Aorta (tissue), 5 donors: ENCODE measurements at places on chromosomes 1 and 21. TPM values are rescaled to one million over a fixed set of nuclear protein-coding genes. Genes with fewer than 3 reads are reported as not detected.

IL12RB2 gene
- 5.3 TPM for total RNA-seq

ANKRD34A gene
- total RNA-seq, result 1.4 TPM

DNA sequence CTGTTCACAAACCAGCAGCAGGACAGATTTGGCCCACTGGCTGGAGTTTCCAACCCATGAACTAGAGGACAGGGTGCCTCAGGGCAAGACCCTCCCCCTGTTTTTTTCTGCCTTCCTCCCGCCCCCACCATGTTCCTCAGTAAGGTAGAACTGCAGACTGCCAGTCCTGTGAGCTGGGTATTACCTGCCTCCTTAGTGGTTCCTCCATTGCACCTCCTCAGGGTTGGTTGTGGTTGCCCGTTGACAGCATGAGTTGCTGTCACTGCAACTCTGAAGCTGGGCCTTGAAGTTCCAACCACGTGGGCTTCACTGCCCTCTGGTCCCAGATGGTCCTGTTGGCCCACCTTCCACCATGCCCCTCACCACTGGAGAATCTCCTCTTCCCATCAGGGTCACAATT lies 28.8 kb downstream of the TENT5C start:
- no peak for DNase-seq

DNA sequence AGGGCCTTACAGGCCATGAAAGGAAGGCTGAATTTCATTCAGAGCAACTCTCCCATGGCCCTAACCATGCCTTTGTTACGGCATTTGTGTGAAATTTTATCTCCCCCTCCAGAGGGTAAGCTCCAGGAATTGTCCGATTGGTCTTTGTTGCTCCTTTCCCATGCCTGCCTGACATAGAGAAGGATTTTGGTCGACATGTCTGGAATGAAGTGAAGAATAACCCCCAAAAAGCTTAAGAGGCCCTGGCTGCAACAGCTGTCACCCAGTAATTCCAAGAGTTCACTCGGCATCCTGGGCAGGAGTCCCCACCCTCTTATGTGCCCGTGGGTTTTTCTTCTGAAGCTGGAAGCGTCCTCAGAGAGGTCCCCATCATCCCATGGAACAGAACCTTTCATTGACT lies 20.6 kb downstream of the CDA start:
- no peak for DNase-seq

DNA sequence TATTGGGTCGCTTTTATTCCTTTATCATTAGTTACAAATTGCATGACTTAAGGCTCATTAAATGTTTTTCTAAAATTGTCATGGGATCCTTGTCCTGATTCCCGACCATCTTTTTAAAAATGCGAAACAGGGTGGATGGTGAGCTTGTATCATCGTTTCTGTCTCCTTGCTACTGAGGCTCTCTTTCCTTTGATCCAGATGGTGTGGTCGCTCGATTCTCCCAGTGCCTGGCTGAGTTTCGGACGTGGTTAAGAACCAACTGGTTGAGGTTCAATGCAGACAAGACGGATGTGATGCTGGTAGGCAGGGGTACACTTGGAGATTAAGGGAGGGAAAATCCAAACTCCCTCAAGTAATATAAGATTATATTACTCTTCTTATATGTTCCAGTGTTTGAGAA lies 1.2 kb downstream of the MIER1 start:
- no peak for DNase-seq

DNA sequence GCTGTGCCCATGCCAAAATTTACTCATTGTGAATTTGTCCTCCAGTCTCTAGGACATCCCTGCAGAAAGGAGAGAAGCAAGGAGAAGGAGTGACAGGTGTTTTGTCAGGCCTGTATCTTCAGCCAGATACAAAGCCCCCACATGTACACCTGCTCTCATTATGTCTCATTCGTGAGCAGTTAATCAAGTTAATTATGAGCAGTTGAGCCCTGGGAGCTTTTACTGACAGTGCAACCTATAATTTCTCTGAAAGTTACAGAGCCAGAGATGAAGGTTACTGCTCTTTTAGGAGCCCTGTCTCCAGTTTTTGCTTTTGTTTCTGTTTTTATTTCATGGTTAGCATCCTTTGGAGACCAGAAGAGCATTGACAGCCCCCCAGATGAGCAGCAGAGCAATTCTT lies 5.0 kb upstream of the ILDR2 start:
- DNase-seq, result no peak

DNA sequence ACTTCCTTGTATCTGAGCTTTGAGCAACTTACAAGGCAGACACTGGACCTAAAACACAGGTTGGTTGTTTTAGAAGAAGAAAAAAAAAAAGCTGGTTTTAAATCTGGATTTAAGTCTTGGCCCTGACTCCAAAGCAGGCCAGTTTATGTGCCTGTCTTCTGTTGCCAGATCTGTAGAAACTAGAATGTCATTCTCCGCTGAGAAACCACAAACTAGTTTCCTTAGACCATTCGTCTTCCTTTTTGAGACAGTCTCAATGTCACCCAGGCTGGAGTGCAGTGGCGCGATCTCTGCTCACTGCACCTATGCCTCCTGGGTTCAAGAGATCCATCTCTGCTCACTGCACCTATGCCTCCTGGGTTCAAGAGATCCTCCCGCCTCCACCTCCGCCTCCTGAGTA lies 33.9 kb downstream of the APP start:
- DNase-seq, result no peak

- no peak for DNase-seq
Observed at GRCh38 chr1:227325156-227325555, 6.9 kb upstream of the CDC42BPA start.

DNA sequence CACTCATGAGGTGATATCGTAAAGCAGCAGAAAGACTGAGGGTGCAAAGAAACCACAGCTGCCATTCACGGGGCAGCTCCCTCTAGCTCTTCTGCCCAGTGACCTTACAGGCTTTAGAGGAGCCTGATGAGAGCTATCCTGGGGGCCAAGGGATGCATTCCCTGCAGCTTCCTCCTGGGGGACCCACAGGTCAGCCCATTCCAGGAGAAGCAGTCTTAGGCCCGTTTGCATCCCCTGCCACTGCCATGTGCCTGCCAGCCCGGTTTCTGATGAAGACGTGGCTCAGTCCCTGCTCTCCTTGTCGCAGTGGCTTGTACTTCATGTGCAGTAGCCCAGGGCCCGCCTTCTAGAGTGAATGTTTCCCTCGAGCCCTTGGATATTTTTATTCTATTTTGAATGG lies 22.8 kb downstream of the ATP5PO start:
- DNase-seq, result peak; percentile 27

GRCh38 chr1:246661451-246661850 lies 62.8 kb upstream of the SCCPDH start:
- no peak for DNase-seq

- no peak for DNase-seq
Observed at GRCh38 chr1:173476197-173476664, 904 bp upstream of the PRDX6 start.

DNA sequence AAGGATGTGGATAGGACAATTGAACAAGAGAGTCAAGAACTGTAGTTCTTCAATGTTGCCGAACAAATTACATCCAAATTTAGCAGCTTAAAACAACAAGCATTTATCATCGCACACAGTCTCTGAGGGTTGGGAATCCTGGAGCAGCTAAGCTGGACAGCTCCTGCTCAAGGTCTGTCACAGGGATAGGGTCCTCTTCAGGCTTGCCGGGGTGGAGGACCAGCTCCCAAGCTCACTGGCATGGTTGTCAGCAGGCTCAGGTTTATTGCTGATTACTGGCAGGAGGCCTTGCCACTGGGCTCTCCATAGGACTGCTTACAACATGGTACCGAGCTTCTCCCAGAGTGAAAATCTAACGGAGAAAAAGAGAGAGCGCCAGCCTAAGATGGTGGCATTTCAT lies 22.1 kb upstream of the COX20 start:
- DNase-seq, result no peak

GRCh38 chr1:16173447-16174260 lies 17.8 kb upstream of the EPHA2 start:
- no peak for DNase-seq

DNA sequence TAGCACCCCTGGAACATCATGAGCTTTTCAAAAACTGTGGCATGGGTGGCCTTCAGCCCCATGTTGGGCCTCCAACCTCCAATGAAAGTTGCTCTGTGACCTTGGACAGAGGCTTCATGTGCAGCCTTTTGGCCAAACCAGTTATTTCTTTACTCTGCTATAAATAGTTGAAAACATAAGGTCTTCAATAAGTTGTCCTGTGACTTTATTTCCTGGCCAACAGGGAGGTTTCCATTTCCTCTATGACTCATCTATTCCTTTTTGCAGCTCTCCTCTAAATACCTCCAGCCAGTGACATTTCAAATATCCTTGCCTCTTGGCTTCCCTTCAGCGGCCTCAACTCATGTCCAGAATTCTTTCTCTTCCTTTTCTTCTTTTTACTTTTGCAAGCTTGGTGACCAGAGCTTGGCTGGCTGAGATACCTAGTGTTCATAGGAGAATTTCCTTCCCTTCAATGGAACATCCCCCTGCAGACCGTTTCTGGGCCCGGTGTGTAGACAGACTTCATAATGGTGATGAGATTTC lies 22.7 kb upstream of the TRIM67 start:
- no peak for DNase-seq
